ENCODE measurements at places on chromosomes 1 and 21.

DNA sequence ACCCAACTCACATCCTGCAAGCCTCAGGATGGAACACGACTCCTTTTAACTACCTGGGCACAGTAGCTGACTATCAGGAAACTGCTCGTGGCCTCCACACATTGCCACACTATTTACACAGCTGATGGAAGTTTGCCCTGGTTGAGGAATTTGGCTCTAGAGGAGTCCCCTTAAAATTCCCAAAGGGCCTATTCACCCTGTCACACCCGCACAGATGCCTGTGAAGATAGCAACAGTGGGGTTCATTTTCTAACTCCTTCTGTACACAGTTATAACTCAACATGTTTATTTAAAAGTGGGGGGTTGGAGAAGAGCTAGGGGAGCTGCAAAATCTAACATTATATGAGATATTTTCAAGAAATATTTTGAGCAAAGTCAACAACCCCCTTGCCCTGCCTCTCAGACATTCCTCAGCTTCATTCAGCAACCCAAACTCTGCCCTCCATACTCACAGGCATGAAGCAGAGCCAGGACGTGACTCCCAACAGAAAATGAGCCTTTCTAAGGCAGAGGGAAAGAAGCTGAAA, 35.8 kb upstream of the CCN1 start:
- no peak for DNase-seq

GRCh38 chr1:25541889-25542658, 1.3 kb upstream of the LDLRAP1 start:
- DNase-seq = no peak

DNA sequence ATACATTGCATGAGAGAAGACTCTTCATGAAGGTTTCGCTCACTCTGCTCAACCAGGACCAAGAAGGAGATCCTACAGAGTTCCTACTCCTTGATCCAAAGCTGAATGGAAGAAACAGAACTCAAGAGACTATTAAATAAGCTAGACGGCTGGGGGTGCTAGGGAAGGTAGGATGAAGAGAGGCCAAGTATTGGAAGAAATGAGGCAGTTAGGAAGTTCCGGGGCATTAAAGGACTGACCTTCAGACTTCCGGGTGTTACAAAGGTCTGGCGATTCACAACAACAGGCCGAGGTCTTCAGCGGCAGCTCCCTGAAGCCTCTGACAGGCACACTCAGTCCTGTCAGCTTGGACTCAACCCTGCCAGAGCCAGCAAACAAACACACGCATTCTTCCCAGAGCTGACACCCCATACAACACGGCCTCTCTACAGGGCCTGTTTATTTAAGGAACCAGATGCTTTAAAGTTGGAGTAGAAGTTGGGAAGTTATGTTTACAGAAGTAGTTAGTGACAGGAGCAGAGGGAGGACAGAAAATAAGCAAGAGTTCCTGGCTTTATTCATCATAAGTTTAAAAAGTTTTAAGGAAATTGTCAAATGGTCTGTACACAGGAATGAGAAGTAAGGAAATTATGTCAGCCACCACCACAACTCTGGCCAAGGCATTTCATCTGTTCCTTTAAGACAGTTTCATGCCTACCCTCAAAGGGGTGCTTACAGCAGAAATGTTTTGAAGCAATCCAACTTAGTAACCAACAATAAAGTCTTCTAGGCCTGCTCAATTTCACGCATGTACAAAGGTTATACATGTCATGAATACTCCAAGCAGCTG, 4.7 kb downstream of the SORT1 start:
- DNase-seq = peak; percentile 49

- no peak for DNase-seq
These were observed 31.0 kb upstream of the IFI16 start for GRCh38 chr1:158978730-158979129.

DNA sequence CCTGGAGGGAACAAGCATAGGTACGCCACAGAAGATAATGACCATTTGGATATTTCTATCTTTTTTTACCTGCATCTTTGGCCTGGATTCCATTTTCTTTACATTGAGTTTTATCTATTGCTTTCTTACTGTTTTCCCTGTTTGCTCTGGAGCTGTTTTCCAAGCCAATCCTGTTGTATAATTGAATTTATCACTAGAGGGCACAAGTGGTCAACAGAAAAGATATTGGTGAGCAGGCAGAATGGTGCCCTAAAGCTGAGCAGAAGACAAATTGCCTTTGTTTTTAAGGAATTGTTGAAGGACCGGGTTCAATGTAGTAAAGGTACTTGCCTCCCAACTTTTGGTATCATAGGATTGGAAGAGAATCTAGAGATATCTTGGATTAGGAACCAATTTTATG, 152.8 kb downstream of the PPP1R12B start:
- DNase-seq = no peak
